ENCODE measurements at places on chromosomes 5 and 9.

- no peak overlapping the region for H3K4me3 ChIP-seq
- DNase-seq: no peak
- no peaks in the 10 kb centered on the region for H3K27me3 ChIP-seq
- no peak overlapping the region for H3K27ac ChIP-seq
Measured at GRCh38 chr9:37172557-37172956, 52.2 kb downstream of the ZCCHC7 start.

DNA sequence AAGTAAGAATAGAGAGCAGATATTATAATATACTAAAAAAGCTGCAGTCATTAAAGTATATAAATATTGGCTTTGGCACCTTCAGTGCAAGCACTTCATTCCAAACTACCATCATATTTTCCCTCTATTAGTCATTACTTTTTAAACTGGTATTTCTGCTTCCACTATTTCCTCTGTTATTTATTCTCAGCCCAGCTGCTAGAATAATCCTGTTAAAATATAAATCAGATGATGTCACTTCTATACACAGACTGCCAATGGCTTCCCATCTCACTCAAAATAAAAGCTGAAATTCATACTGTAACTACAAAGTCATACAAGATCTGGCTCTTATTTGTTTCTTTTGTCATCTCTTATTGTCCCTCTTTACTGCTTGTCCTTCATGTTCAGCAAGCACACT is 432.9 kb downstream of the TLE4 start:
- no peaks in the 10 kb centered on the region for H3K27me3 ChIP-seq
- no peak overlapping the region for H3K4me3 ChIP-seq
- H3K4me1 ChIP-seq: no peaks in the 10 kb centered on the region
- no peak for DNase-seq
- no peak overlapping the region for H3K27ac ChIP-seq
- no peaks in the 10 kb centered on the region for H3K36me3 ChIP-seq

GRCh38 chr9:127390563-127390962 is 6.4 kb upstream of the SLC2A8 start:
- H3K27me3 ChIP-seq: no peaks in the 10 kb centered on the region
- no peak for DNase-seq
- H3K4me1 ChIP-seq: no peaks in the 10 kb centered on the region
- H3K4me3 ChIP-seq: no peak overlapping the region
- H3K27ac ChIP-seq: no peak overlapping the region

GRCh38 chr9:89613912-89614892 is 9.4 kb downstream of the GADD45G start:
- no peak overlapping the region for H3K27ac ChIP-seq
- no peak overlapping the region for H3K4me3 ChIP-seq
- H3K27me3 ChIP-seq: no peaks in the 10 kb centered on the region
- no peaks in the 10 kb centered on the region for H3K36me3 ChIP-seq
- no peak for DNase-seq

- no peak overlapping the region for H3K4me3 ChIP-seq
- no peak overlapping the region for H3K27ac ChIP-seq
- H3K27me3 ChIP-seq: no peaks in the 10 kb centered on the region
- H3K36me3 ChIP-seq: no peaks in the 10 kb centered on the region
- DNase-seq: no peak
Measured at GRCh38 chr5:72662305-72662704, 154.2 kb upstream of the TNPO1 start.

DNA sequence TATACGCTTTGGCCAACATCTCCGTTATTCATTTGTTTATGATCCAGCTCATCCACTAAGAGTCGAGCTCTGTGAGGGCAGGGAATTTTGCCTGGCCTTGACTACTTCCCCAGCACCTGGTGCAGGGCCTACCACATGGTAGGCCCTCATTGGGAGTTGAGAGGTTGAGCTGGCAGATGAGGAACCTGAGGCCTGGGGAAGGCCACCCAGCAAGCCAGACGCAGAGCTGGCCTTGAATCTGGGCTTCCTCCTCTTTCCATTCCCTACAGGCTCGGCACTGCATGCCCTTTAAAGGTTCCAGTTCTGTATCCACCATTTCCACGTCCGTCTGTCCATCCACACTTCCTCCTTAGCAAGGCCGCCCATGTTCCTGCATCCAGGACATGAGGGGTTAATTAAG is 24.2 kb downstream of the KCNMB1 start:
- DNase-seq: no peak
- H3K27me3 ChIP-seq: no peaks in the 10 kb centered on the region
- H3K4me1 ChIP-seq: no peaks in the 10 kb centered on the region
- no peaks in the 10 kb centered on the region for H3K36me3 ChIP-seq
- no peak overlapping the region for H3K27ac ChIP-seq
- H3K4me3 ChIP-seq: no peak overlapping the region

GRCh38 chr9:92501671-92502393 is 19.5 kb upstream of the ASPN start:
- H3K27me3 ChIP-seq: no peaks in the 10 kb centered on the region
- H3K36me3 ChIP-seq: no peaks in the 10 kb centered on the region
- H3K4me3 ChIP-seq: no peak overlapping the region
- H3K27ac ChIP-seq: no peak overlapping the region
- DNase-seq: no peak

GRCh38 chr5:176418251-176418650 is 1.9 kb upstream of the CLTB start:
- no peaks in the 10 kb centered on the region for H3K36me3 ChIP-seq
- no peak for DNase-seq
- H3K4me1 ChIP-seq: no peaks in the 10 kb centered on the region
- no peak overlapping the region for H3K27ac ChIP-seq

GRCh38 chr5:178403956-178404600 is 171.5 kb upstream of the PHYKPL start:
- H3K27me3 ChIP-seq: no peaks in the 10 kb centered on the region
- H3K4me1 ChIP-seq: no peaks in the 10 kb centered on the region
- no peak overlapping the region for H3K27ac ChIP-seq
- no peak overlapping the region for H3K4me3 ChIP-seq

- no peaks in the 10 kb centered on the region for H3K27me3 ChIP-seq
- peak overlapping the region; percentile 84 for H3K27ac ChIP-seq
- H3K36me3 ChIP-seq: no peaks in the 10 kb centered on the region
- H3K4me1 ChIP-seq: no peaks in the 10 kb centered on the region
Measured at GRCh38 chr5:78649211-78649695, 681 bp upstream of the LHFPL2 start.

GRCh38 chr5:180982008-180982741 is 6.5 kb upstream of the BTNL3 start:
- H3K27ac ChIP-seq: no peak overlapping the region
- no peak for DNase-seq
- no peaks in the 10 kb centered on the region for H3K4me1 ChIP-seq
- H3K36me3 ChIP-seq: no peaks in the 10 kb centered on the region
- no peak overlapping the region for H3K4me3 ChIP-seq

DNA sequence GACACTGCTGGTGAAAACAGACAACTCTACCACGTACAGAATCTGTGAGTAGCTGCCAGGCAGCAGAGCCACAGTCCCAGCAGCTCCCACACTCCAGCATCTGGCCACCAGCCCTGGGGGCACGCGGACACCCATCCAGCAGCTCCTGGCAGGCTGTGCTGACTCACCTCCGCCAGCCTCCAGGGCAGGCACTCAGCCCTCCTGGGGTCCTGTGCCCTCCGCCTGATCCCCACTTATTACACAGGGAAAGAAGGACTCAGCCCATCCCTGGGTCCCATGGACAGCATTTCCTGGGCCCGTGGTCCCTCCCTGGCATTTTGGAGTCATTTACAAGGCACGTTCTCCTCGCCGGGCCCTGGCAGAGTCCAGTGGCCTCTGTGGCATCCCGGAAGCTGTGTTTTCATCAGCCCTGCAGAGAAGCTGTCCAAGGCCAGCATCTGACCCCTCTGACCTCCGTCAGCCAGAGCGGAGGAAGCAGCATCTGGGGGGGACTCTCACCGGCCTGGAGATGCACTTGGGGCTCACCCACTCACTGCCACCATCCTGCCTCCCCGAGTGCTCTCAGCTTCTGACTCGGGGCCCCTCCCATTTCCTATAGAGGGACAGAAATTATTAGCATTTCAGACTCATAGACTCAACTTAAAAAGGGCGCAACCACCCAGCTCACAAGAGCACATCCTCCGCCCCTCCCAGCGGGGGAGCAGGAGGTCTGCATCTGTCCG is 21.6 kb downstream of the PAEP start:
- no peak for DNase-seq
- H3K4me1 ChIP-seq: no peaks in the 10 kb centered on the region
- no peaks in the 10 kb centered on the region for H3K27me3 ChIP-seq
- H3K27ac ChIP-seq: no peak overlapping the region
- H3K36me3 ChIP-seq: no peaks in the 10 kb centered on the region
- no peak overlapping the region for H3K4me3 ChIP-seq

GRCh38 chr9:7901621-7902020 is 102.0 kb upstream of the DMAC1 start:
- no peaks in the 10 kb centered on the region for H3K27me3 ChIP-seq
- H3K4me1 ChIP-seq: no peaks in the 10 kb centered on the region
- no peak overlapping the region for H3K4me3 ChIP-seq
- H3K27ac ChIP-seq: no peak overlapping the region

DNA sequence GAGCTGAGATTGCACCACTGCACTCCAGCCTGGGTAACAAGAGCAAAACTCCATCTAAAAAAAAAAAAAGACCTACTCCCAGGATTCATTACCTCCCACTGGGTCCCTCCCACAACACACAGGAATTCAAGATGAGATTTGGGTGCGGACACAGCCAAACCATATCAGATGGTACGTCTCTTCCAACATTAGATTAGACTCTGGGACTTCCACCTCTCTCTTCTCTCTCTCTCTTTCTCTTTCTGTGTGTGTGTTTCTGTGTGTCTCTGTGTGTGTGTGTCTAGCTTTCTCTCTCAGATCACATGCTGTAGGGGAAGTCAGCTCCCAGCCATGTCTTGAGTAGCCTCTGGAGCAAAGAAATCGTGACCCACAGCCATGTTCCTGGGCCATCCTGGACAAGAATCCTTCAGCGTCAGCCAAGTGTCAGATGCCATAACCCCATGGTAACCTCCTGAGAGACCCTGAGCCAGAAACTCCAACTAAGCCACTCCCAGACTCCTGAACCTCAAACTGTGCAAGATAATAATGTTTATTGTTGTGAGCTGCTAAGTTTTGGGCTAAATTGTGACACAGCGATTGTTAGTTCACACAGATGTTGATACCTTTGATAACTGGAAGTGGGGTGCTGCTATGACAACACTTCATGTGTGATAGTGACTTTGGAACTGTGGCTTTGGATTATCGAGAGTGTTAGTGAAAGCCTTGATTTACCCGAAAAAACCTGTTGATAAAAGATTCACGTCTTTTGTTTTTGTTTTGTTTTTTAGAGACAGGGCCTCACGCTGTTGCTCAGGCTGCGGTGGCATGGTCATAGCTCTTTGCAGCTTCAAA is 4.1 kb upstream of the CMBL start:
- no peaks in the 10 kb centered on the region for H3K36me3 ChIP-seq
- H3K27ac ChIP-seq: no peak overlapping the region
- H3K4me3 ChIP-seq: no peak overlapping the region
- no peak for DNase-seq
- H3K27me3 ChIP-seq: no peaks in the 10 kb centered on the region

DNA sequence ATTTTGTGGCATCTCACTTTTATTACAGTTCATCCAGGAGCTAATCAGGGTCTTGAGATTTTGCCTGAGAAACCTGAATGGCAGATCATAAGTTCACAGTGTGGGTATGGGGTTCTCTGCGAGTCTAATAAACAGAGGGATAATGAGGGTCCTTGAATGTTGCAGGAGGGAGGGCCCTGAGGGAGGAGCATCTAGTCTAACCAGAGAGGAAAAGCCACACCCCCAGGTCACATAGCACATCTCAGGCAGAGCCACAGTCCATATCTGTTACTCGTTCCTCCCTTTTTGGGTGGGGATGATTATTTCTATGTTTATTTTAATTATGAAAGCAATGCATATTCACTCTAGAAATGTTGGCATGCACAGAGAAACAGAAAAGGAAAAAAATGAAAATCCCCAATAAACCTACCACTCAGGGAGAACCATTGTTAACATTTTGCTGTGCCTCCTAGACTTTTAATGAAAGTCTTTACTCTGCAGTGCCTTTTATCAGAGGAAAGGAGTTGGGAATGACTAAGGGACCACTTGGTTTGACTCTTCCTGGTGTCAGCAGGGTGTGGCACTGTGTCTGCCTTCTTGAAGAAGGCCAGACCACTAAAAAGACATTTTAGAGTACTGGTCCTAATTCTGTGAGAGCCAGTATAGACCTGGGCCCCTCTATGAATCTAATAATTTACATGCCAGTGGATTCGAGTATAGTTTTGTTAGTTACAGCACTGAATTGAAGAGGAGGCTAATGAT is 2.8 kb downstream of the GALNT12 start:
- DNase-seq: no peak
- H3K27me3 ChIP-seq: no peaks in the 10 kb centered on the region
- H3K36me3 ChIP-seq: no peaks in the 10 kb centered on the region
- H3K4me3 ChIP-seq: no peak overlapping the region
- H3K4me1 ChIP-seq: peaks cover 4% of the 10 kb centered on the region

GRCh38 chr9:77221431-77221830 is 44.1 kb downstream of the VPS13A start:
- no peak for DNase-seq
- no peak overlapping the region for H3K27ac ChIP-seq
- no peak overlapping the region for H3K4me3 ChIP-seq
- H3K4me1 ChIP-seq: no peaks in the 10 kb centered on the region
- H3K36me3 ChIP-seq: no peaks in the 10 kb centered on the region

- no peak for DNase-seq
- no peak overlapping the region for H3K27ac ChIP-seq
Measured at GRCh38 chr5:161686149-161686548, 628 bp downstream of the GABRA6 start.

DNA sequence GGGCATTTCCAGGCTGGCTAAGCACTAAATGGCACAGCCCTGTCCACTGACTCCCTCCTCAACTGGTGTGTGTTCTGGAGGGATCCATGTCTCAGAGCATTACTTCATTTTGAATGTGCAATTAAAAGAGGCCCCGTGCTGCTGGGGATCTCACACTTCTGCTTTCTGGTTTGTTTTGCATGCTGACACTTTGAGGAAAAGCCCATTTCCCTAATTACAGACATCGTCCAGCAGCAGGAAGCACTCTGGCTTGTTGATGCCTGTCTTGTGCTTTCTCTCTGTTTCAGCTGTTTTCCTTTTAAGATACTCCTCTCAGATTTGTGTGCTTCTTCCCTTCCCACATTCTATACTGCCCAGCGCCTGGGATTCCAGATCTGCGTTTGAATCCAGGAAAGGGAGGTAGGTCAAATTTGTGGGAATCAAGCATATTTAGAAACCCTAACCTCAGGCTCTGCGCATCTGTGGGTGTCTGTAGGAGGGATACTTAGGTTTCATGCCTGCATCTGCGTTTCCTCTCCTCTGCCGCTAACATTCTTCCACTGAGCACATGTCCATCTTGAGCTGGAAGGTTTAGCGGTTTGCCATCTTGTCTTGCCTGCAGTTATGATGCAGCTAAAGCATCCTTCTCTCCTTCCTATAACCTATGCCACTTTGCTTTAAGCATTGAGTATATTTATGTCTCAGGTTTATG is 25.7 kb downstream of the SYK start:
- no peaks in the 10 kb centered on the region for H3K4me1 ChIP-seq
- H3K4me3 ChIP-seq: no peak overlapping the region
- H3K36me3 ChIP-seq: no peaks in the 10 kb centered on the region
- no peak overlapping the region for H3K27ac ChIP-seq

Data from prostate gland (tissue), 2 donors.